ENCODE measurements at places on chromosomes 5 and 9. TPM values are rescaled to one million over a fixed set of nuclear protein-coding genes. Genes with fewer than 3 reads are reported as not detected.

MAMDC2 gene
- total RNA-seq, result 11.8 TPM

ARL14EPL gene
- not detected for total RNA-seq

MYMK gene
- total RNA-seq, result 0.89 TPM

CDO1 gene
- 26.8 TPM for total RNA-seq

PLPP7 gene
- 4.6 TPM for total RNA-seq

IPO11 gene
- total RNA-seq, result 29.2 TPM

DNA sequence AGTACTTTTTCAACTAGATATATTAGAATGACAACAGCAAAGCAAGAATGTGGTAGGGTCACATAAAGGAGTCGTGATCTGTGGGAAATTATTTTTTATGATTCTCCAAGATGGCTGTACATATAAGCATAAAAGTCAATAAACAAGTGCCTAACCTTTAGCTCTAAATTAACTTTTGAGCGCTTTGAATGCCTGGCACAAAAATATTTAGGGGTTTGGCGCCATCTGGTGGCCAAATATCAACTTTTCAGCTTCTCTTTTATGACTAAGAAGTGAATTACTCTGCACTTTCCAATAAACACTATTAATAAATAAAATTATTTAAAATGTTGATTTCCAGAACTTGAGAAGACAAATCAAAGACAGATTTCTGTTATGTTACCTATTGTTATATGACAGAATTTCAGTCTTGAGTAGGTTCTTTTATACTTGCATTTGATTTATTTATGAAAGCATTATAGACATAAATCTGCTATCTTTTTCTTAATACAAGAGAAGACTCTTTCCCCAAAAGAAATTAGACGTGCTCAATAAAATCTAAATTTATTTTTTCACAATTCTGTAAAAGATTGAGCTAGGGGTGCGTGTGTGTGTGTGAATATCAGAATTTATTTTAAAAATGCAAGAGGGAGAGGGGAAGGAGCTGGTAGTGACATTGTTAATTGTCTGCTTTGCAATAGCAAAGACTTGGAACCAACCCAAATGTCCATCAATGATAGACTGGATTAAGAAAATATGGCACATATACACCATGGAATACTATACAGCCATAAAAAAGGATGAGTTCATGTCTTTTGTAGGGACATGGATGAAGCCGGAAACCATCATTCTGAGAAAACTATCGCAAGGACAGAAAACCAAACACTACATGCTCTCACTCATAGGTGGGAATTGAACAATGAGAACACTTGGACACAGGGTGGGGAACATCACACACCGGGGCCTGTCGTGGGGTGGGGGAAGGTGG, 36.7 kb upstream of the ARRDC3 start:
- DNase-seq, result peak; percentile 55

GRCh38 chr5:68139611-68140441, 75.7 kb upstream of the PIK3R1 start:
- no peak for DNase-seq

DNA sequence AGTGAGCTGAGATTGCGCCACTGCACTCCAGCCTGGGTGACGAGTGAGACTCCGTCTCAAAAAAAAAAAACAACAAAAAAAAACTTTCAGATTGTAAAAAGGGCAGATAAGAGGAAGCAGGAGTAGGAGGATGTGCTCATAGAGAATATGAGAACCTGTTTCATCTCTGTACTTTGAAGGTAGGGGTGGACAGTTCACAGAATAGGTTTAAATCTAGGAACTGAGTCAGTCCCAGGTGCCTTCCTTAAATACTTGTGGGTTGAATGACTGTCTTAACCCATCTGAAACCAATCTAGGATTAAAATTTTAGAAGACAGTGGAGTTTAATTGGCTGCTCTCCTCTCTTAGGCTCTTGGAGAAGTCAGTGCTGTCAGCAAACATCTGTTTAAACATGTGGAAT, 12.4 kb downstream of the POLK start:
- DNase-seq, result peak; percentile 34

DNA sequence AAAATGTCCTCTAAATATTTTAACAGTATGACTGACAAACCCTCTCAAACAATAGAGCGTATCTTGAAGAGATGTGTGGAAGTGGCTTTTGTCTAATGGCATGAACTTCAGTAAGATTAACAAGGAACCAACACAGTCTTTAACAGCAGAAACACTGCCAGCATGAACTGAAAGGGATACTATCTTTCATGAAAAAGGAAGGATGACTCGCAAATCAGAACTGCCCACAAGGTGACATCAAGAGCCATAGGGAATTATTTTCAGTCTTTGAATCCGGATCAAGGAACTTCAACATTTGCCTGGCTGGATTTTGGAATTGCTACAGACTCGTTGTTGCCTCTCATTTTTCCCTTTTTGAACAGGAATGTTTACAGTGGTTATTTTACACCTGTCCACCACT, 5.1 kb upstream of the HEXB start:
- DNase-seq, result no peak

DNA sequence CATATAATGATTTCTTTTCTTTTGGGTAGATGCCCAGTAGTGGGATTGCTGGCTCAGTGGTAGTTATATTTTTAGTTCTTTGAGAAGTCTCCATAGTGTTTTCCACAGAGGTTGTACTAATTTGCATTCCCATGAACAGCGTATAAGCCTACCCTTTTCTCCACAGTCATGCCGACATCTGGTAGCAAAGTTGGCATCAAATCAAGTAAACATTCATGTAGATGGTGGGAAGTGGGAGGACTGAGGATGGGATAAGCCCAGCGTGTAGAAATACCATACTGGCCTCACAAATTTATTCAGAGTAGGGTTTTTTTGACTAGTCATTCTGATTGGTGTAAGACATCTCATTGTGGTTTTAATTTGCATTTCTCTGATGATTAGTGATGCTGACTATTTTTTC, 115.4 kb downstream of the EGFLAM start:
- peak; percentile 22 for DNase-seq

- DNase-seq, result no peak
Observed at GRCh38 chr5:26805076-26805475, 233.3 kb downstream of the CDH9 start.

GRCh38 chr9:134885679-134886412, 5.2 kb downstream of the FCN2 start:
- no peak for DNase-seq

- no peak for DNase-seq
Observed at GRCh38 chr5:38305148-38305547, 46.8 kb downstream of the EGFLAM start.

- no peak for DNase-seq
Observed at GRCh38 chr9:75019654-75020053, 8.4 kb downstream of the CARNMT1 start.

- DNase-seq, result no peak
Observed at GRCh38 chr9:6490863-6491262, 77.9 kb downstream of the UHRF2 start.

- no peak for DNase-seq
Observed at GRCh38 chr5:137209232-137209809, 289.8 kb downstream of the SPOCK1 start.

DNA sequence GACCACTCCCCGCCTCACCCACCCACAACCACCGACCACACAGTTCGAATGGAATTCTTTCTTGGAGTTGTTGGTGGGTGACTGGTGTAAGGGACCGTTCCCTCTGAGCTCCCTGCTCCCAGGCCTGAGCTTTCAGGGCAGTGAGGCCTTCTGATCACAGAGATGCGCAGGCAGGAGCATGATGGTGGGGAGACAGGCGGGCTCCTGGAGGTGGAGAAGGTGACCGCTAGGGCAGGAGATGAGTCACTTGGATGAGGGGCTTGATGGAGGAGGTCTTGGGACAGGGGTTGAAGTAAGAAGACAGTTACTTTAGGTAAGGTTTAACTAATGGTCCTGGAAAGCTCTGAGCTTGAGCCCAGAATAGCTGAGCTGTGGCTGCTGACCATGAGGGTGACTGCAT, 88.5 kb downstream of the HSPA4 start:
- DNase-seq, result no peak

- peak; percentile 29 for DNase-seq
Observed at GRCh38 chr5:81151546-81151945, 81.6 kb upstream of the CKMT2 start.

DNA sequence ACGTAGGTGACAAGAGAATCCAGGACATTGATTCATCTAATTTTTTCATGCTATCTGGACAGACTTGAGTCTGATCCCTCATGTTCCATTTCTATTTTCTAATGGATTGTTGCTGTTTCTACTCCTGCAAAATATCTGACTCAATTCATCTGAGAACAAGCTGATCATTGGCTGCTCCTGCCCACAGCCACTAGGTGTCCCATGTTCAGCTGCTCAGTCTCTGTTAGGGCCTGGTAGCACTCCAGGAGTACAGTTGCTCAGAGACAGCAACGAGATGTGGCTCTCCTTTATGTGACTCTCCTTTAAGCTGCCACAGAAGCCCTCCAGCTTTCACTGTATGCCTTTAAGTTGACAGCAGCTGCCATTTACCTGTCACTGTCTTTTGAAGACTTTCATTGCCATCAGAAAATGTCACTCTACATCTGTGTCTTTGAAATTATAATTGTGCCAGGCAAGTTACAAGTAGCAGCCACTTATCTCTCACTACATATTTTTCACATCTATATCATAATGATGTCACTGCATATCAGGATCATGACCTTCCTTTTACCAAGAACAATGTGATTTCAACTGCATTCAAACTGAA, 1944.2 kb upstream of the NUDT12 start:
- no peak for DNase-seq
